ENCODE measurements at places on chromosomes 6 and 20. TPM values are rescaled to one million over a fixed set of nuclear protein-coding genes. Genes with fewer than 3 reads are reported as not detected.

DNA sequence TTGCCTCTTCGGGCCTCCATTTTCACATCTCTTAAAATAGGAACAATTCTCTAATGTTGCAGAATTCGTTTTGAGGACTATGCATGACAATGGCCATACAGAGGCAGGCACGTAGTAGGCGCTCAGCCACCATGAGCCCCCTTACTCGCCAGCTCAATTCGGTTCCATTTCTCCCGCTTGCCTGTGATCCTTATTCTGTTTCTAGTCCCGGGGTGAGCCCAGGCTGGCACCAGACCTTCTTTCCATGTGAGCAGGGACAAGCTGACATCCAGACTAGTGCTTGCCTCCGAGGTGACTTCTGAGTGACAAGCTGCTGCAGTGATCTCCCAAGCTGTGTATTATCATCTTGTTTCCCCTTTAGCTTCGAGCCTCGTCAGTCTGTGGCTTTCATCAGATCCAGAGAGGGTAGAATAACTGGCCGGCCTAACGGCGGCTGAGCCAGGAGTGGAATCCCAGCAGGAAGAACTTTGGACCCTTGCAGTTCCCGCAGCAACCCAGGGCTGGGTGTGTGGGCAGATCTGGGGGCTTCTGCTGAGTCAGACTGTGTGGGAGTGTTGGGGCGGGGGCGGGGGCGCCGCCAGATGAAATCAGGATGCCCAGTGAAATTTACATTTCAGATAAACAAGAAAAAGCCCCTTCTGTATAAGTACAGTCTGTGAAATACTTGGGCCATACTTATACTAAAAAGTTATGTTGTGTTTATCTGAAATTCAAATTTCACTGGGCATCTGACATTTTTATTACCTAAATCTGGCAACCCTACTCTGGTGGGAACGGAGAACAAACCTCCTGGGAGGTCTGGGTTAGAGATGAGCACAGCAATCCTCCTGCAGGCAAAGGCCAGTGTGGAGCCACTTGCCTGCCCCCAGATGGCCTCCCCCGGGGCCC is 10.9 kb downstream of the BANF2 start:
- DNase-seq, result no peak

DNA sequence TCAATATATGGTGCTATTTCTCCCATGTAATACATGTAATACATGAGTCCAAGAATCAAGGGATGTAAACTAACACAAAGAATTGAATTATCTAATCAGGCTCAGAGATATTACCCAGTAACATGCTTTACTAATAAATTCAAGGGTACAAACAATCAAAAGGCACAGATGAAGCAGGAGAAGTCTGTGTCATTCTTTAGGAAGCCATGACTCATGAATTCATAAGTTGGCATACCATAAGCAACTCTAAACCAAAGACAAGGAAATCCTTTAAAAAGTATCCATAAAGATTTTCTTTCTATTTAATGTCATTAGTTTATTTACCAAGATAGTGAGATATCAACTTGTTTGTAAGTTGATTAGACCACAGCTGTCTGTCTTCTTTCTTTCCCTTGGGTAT is 446.0 kb upstream of the IMPG1 start:
- DNase-seq, result no peak

DNA sequence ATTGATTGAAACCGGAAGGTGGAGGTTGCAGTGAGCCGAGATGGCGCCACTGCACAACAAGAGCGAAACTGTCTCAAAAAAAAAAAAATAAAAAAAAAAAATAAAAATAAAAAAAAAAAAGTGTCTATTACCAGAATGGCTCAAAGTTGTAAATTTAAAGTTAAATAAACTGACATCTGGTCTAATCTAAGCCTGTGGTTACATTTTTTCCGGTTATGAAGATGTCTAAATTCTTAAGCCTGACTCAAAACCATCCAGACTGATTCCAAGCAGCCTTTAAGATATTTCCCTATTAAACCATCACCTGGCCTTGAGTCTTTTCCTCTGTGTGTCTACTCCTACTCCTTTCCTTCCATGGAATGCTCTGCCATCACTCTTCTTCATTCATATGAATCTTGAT is 371.7 kb upstream of the RUNX2 start:
- peak; percentile 59 for DNase-seq

DNA sequence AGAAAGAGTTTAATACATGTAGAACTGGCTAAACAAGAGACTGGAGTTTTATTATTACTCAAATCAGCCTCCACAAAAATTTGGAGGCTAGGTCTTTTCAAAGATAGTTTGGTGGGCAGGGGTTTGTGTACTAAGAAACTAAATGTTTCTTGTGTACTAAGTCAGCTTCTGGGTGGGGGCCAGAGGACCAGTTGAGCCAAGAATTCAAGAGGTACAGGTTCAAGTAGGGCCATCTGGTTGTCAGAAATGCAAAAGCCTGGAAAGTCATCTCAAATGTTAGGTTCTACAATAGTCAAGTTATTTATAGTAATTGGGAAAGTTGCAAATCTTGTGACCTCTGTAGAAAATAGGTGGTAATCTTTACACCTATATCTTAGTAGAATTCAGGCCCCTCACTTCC is 51.7 kb downstream of the CEP43 start:
- DNase-seq, result no peak

GRCh38 chr20:53425941-53426340 is 167.7 kb downstream of the ZNF217 start:
- DNase-seq, result no peak

HLA-DOB gene
- not detected for total RNA-seq

TP53TG5 gene
- total RNA-seq, result not detected

DNA sequence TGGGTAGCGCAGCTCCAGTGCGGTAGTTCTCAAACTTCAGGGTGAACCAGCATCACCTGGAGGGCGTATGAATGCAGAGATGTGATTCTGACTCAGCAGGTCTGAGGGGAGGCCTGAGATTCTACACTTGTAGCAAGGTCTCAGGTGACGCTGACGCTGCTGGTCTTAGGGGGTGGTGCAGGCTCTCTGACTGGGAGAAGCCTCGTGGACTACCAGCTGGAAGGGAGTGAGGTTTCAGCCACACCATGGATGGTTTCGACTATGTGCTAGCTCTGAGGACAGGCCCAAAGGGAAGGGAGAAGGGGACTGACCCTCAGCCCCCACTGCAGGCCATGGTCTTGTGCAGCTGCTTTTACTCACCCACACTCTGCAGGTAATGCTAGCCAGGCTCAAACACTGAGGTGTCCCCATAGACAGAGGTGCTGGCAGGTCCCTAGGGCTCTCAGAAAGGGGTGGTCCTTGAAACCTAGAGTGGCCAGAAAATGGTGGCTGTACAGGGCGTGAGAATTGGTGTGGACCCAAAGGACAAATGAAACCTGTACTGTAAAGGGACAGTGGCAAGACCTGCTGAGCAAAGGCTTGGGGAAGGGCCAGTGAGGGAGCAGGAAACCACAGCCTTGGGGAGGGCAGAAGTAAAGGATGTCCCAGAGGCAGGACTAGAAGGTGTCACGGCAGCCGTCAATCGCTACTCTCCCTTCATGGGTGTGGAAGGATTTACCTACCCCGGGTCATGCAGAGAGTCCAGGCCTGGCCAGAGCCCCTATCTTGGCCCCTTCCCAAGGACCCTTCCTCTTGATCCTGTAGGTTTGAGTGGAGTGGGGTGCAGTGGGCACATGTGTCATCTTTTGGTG is 52.7 kb downstream of the EBF4 start:
- no peak for DNase-seq

COL9A3 gene
- not detected for total RNA-seq

- peak; percentile 78 for DNase-seq
Measured at GRCh38 chr6:128600397-128600951, 80.1 kb upstream of the PTPRK start.

DNA sequence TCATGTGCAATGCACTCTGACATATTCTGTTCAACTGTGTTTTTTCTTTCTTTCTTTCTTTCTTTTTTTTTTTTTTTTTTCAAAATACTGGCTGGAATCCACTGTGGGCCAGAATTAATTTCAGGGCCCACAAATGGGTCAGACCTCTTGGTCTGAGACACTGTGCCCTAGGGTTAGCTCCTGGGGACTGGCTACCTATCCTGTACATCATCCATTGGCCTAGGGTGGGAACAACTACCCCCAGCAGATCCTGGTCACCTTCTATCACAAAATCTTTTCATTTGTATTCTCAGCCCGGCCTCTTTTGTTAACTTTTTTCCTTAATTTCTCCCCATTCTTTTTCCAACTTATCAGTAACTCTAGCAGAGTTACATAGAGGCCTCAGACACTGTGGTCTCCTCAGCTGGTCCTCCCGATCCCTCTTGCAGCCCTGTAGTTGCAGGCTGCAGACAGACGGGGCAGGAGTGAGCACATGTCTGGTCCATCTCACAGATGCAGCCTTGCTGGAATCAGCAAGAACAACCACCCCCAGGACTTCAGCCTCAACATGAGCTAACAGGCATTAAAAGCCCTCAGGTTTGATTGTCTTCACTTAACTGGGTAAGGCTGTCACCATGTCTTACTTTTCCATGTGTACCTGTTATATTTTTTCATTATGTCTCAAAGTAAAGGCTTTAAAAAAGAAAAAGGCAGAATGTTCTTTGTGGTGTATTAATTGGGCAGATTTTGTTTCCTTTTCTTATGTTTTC is 41.3 kb downstream of the TXLNB start:
- DNase-seq, result peak; percentile 44

GRCh38 chr6:117906507-117906957 is 532 bp upstream of the SLC35F1 start:
- DNase-seq, result no peak

DNA sequence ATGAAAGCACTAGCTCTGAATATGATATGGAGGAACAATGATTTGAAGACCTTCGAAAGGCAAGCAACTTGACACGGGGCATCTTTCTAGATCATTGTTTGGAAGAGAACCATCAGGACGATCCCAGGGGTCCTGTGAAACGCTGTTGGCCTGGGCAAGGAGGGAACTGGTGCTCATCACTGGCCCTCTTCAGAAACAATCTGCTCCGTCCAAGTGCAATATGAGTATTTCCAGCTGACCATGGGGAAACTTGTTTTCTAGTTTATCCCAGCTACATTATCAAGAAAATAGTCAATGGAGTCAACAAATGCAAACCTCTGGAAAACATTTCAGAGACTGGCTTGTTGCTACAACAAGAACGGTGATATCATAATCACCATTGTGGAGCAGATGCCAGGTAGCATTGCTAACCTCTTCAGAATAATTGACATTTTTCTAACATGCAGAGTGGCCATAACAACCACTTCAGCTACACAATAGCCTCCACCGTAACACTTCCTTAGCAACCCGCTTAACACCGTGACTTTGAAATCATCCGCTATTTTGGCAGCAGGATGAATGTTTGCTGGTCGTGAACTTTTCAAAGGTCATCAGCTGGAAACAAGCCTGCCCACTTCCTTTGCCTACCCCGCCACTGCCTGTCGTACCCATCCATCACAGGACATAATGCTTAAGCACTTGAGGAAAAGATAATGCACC is 112.0 kb upstream of the PDE10A start:
- DNase-seq, result no peak

GRCh38 chr6:141139461-141139860 is 993.3 kb upstream of the GJE1 start:
- no peak for DNase-seq

DNA sequence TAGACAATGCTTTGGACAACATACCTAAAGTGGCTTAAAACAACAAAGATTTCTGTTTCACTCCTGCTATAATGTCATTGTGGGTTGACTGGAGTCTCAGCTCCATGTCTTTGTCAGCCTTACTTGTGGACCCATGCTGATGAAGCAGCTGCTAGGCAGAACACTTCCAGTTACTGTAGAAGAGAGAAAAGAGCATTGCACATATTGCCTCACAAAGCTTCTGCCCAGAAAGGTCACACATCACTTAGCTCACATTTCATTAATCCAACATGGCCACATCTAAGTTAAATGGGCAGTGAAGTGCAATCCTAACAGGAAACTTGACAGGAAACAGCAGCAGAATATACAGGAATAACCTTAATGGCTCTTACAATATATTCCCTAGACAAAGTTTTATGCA is 480.5 kb upstream of the HTR1E start:
- DNase-seq, result no peak
